ENCODE measurements at places on chromosomes 1 and 21.

DNA sequence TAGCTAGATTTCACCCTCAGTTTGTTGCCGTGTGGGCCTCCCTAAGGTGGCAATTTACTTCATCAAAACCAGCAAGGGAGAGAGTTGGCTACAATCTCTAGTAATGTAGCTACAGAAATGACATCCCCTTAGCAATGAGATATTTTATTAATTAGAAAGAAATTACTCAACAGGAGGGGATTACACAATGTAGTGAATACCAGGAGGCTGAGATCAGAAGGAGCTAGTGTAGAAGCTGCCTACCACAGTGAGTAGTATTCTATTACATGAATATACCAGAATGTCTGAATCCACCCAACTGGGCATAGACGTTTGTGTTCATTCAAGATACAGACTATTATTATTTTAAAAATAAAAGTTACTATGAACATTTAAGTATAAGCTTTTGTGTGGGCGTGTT lies 868.2 kb upstream of the CXADR start:
- DNase-seq, result no peak

- DNase-seq, result peak; percentile 62
These were observed 6.7 kb upstream of the RNASEL start for GRCh38 chr1:182595641-182596240.

DNA sequence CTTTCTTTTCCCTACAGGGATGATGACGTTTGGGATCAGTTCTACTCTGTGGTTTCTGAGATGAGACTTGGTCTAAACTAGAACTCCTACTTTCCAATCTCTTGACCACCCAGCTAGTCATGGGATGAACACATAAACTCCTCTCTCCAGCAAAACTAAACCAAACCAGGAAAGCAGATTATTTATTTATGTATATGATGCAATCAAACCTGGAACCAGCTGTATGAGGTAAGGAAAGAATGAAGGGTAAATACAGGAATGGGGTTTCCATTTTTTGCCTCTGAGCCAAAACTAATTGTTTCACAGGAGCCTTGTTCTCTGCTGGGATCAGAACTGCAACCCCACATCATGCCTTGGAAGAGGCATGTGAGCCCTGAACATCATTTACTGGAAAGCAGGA lies 3.3 kb upstream of the AGT start:
- DNase-seq, result no peak

- DNase-seq, result no peak
These were observed 26.4 kb downstream of the CNST start for GRCh38 chr1:246592695-246593094.

DNA sequence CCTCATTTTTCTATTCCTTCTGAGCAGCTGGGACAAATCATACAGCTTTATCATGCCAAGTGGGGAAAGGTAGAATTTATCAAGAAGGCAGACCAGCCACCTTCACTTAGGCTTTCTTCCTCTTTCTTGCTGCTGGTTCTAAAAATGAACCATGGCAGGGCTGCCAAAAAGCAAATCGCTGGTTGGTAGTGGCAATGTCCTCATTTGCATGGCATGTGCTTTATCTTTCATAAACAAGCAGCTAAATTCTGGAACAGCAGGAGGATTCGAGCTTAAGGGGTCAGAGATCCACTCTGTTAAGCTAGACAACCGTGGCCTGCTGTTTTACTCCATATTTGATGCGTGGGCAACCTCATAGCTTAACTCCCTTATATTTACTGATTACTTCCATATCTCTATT lies 91.3 kb downstream of the RPE65 start:
- DNase-seq, result no peak

Data from memory B cell (primary cell).